ENCODE measurements at places on chromosomes 1 and 21.

DNA sequence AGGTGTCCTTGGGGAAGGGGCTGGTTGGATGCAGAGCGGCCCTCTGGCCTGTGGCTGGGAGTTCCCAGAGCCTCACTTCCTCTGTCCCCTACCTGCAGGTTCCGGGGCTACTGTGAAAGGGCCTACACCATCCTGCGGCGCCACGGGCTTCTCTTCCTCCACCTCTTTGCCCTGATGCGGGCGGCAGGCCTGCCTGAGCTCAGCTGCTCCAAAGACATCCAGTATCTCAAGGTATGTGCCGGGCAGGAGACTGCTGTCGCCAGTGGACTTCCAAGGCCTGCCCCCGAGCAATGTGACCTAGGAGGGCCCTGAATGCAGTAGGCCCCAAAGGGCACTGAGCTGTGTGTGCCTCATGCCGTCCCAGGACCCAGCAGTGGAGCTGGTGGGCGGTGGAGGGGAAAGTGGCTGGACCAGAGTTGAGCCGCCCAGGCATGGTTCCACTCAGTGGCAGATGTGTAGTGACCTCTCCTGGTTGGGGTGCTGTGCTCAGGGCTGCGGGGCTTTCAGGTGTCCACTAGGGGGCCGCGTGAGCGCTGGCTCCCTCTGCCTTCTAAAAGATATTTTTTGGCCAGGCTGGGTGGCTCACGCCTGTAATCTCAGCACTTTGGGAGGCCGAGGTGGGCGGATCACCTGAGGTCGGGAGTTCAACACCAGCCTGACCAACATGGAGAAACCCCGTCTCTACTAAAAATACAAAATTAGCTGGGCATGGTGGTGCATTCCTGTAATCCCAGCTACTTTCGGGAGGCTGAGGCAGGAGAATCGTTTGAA lies 73.4 kb downstream of the PIK3CD start:
- no peak for DNase-seq

- DNase-seq, result no peak
Measured at GRCh38 chr21:28207436-28208173, 785.1 kb downstream of the LTN1 start.

DNA sequence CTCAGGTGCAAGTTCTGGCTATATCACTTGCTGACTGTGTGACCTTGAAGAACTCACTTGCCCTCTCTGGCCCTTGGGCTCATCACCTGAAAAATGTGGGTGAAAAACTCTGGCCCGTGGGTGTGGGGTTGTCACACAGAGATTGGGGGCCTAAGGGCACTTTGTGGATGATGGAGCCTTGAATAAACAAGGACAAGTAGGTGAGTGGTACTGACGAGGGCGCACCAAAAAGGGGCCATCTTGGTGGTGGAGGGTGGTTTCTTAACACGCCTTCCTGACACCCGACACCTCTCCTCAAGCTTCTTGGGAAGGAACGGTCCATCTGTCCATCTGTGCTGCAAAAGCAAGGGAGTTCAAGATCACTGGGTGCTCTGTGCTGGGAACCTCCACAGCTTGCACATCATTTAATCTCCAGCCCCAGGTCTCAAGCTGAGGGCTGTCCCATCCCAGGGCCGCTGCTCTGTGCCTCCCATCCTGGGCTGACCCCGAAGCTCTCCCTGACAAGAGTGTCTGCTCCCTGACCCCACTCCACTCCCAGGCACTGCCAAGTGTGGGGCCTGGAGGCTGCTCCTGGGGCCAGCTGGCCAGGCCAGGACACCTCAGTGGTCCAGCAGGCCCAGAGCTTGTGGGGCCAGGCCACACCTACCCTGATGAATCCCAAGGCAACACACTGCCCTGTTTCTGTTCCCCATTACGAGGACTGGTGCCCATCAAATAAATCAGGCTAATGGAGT lies 97.3 kb downstream of the GLIS1 start:
- no peak for DNase-seq

DNA sequence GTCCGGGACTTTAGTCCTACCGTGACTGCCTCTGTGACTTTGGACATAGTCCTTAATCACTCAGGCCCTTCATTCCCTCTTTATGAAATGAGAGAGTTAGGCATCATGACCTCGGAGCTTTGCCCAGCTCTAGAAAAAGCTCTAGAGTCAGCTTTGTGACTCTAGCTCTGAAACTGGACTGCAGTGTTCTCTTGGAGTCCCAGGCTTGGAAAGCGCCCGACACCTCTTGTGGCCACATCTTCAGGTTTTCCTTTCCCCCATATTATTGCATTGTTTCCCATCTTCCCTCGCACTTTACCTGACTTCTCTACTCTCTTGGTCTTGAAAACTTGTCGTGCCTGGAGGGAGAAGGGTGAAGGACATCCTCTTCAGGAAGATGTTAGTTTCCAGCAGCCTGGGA lies 12.5 kb upstream of the AMIGO1 start:
- DNase-seq, result no peak

DNA sequence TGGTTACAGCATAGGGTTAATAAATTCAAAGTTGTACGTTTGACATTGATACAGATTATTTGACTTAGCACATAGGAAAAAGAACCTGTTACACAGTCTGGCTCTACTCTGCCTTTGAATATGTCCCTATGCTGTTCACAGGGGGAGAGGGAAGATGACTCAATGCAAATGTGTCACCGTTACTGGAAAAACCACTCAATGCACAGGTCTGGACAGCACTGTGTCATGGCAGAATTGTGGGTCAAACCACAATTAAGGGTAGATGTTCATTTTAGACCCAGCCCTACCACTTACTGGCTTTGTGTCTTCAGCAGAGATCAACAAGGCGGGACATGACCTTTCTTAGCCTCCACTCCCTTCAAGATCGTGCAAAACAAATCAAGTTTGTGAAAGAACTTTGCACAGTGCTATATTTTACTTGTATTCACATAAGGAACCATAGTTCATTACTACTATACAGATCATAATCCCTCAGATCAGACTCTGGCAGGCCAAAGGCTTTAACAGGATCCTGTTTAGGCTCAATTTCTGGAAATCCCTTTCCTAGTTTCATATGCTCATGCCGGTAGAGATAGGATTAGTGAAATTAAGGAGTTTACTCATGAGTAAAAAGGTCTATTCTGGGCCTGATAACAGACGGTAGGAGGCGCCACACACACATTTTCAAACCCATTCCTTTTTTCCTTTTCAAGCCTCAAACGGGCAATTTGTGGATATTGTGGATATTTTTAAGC lies 22.1 kb downstream of the EIF2D start:
- DNase-seq, result no peak

DNA sequence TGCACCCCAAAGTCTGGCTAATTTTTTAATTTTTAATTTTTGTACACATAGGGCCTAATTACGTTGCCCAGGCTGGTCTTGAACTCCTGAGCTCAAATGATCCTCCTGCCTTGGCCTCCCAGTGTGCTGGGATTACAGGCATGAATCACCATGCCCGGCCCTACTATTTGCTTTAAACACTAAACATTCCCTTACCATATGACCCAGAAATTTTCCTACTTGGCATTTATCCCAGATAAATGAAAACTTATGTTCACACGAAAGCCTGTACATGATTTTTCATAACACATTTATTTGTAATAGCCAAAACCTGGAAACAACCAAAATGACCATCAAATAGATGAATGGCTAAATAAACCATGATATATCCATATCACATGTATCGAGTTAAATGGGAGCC lies 35.8 kb downstream of the NDUFS5 start:
- DNase-seq, result no peak

GRCh38 chr21:34881421-34881820 lies 167.7 kb downstream of the RUNX1 start:
- no peak for DNase-seq

- no peak for DNase-seq
Measured at GRCh38 chr1:205766038-205766437, 9.2 kb downstream of the RAB29 start.

DNA sequence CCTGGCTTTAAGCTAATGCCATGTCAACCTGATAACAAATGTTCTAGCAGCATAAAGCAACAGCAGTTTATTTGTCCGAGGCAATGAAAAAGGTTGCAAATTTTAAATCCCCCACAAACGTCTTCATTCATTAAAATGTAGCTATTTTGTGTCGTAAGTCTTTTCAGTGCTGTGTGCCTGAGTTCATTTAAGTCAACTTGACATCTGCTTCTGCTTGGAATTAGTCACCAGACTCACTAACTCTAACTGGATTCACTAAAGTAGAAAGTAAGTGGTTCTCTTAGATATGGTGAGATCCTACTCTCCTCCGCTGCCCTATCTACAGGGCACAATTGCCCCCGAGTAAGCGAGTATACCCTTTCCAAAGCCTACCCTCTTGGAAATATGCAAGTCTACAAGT lies 118.4 kb upstream of the CHRM3 start:
- no peak for DNase-seq

GRCh38 chr21:41802684-41803083 lies 35.8 kb upstream of the RIPK4 start:
- no peak for DNase-seq

DNA sequence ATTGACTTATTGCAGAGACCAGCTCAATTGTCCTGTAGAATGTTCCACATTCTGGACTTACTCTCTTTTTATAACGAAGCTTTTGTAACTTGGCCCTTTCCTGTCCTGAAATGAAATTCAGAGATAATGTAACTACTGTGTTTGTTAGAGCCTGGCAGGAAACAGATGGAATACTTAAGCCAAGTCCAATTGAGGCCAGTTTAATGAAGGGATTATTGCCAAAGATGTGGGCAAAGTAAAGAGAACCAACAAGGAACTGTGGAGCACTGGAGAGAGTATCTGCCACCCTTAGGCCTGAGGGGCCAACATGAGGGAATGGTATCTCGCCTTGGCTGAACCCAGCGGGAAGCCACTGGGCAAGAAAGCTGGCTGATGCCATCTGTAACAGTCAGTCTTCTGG lies 32.9 kb downstream of the MFSD2A start:
- DNase-seq, result no peak

DNA sequence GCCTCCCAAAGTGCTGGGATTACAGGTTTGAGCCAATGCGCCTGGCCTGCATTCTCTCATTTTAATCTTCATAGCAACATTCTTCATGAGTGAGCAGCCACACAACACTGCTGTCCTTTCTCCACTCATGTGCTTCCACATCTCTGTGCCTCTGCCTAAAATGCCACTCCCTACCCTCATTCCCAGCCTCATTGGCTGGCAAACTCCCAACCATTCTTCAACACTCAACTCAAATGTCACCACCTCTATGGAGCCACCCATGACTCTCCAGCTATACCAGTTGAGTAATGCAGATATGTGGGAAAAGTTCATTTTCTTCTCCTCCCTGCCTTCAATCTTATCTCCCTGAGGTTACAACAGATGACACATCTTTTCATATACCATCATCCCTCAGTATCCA lies 53.9 kb upstream of the ZC3H12A start:
- DNase-seq, result no peak

DNA sequence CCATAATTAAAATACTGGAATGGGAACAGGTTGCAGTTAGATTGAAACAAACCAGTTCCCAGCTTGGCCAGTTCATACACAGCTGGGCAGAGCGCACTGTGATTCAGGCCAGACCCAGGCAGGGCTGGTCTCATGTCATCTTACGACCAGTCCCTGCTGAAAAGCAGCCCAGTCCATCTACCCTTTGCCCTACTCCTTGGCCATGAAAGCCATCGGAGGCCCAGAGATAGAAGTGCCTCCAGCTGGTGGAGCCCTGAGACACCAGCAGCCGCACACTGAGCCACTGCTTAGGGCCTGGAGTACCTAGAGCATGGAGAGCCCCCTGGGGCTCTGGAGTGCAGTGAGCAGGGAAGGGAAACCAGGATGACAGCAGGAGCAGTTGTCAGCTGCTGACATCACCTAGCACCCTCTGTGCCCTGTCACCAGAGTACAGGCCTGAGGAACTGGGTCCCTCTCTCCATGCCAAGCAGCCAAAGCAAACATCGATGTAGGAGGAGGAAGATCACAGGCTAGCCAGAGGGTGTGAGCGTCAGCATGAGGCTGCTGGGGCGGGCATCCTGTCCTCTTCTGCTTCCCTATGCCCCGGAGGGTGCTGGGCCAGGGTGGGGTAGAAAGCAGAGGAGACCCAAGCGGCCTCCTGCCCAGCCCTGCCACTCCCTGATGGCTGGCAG lies 34.2 kb upstream of the TMEM125 start:
- DNase-seq, result no peak

GRCh38 chr1:44068442-44068921 lies 37.2 kb upstream of the SLC6A9 start:
- no peak for DNase-seq

DNA sequence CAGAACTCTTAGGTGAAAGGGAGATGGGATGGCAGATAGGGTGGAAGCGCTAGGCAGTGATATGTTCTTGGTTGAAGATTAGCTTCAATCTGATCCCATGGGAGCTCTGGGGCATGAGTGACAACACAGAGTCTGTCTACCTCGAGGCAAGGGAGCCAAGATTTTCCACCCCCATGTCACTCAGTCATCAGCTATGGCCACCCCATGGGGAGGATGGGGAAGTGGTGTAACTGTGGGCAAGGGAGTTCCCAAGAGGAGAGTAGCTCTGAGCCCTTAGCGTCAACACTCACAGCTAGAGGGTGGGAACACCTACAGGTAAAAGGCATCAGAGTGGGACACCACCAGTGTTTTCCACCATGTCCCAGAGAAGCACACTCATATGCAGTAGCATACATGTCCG lies 30.3 kb upstream of the C1QA start:
- no peak for DNase-seq

- DNase-seq, result no peak
Measured at GRCh38 chr1:174795806-174796205, 203.9 kb upstream of the CACYBP start.

GRCh38 chr1:41397020-41397419 lies 35.8 kb downstream of the FOXO6 start:
- DNase-seq, result no peak

GRCh38 chr21:17674106-17674505 lies 61.4 kb upstream of the BTG3 start:
- no peak for DNase-seq

DNA sequence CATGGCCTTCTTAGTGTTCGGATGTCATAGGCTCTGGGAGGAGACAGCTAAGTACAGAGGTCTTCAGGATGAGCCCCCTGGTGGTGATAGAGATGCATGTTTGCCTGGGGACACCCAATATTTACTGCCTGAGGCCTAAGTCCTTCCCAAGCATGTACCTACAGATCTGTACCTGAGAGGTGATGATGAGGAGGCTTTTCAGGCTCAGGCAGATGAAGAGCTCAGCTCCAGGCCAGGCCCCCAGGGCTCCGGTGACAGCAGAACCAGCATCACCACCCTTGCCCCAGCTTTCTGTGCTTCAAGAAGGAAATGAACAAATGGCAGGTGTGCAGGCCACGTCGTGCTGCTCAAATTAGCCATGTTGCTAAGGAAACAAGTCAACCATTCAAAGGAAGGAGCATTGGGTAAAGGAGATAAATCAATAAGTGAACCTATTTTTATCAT lies 21.1 kb downstream of the CACNA1E start:
- no peak for DNase-seq

DNA sequence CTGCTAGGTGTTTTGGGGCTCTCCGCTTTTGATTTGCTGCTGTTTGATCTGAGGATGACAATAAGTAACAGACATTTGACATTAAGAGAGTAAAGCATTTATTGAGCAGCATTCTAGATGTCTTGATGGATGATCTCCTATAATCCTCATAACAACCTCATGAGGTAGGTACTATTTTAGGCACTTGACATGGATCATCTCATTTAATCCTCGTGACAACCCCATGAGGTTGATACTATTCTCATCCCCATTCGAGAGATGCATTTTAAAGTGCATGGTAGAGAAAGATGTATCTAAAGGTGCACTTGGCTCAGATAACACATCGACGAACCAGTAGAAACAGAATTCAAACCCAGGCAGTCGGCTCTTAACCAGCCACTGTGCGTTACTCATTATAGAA lies 26.6 kb downstream of the TCEA3 start:
- DNase-seq, result no peak
